ENCODE measurements at places on chromosomes 12 and 14.
A peak's percentile ranks its signal among the peaks of the same experiment; 100 is the strongest.

- no peak for DNase-seq
Observed at GRCh38 chr12:124098101-124098757, 125.2 kb downstream of the ZNF664 start.

- DNase-seq: no peak
Observed at GRCh38 chr12:110203546-110203945, 77.5 kb upstream of the ATP2A2 start.

GRCh38 chr12:101759396-101760047 lies 20.3 kb upstream of the SYCP3 start:
- DNase-seq: peak; percentile 45

DNA sequence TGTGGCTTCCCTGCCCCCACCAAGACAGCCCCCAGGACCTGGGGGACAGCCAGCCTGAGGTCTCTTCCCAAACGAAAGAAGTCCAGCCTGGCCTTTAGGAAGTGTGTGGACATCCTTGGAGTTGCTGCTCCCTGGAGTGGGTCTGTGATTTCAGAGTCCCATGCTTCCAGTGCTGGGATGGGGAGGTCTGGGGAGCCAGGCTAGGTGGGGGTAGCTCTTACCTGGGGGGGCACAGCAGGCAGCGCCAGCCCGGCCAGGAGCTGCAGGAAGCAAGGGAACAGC lies 509 bp downstream of the PGF start:
- no peak for DNase-seq

- DNase-seq: no peak
Observed at GRCh38 chr14:33811721-33812120, 139.2 kb downstream of the EGLN3 start.

DNA sequence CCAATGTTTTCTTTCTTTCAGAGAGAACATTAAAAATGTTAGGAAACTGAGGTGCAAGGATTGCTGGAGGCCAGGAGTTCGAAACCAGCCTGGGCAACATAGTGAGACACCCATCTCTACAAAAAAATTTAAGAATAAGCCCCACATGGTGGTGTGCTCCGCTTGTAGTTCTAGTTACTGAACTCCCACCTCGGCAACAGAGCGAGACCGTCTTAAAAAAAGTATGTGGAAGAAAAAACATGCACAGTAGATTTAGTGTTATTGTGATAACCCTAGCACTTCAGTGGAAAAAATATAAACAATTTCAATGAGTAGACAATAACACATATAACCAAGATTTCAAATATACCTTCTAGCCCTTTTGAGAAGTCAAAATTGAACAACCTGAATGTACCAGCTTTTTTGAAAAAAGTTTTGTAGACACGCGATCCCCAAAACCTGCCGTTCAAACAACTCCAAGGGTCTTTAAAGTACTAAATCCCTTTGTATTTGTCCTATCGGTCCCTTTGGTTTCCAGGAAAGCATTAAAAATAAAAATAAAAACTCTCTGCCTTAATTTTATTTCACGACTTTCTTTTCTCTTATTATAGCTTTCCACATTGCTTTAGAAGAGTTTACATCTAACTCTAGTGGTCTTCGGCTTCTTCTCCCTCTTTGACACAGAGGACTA lies 1.0 kb upstream of the ANO6 start:
- DNase-seq: peak; percentile 44

GRCh38 chr12:90909069-90909770 lies 45.8 kb downstream of the CCER1 start:
- DNase-seq: peak; percentile 47

- DNase-seq: peak; percentile 83
Observed at GRCh38 chr12:25957793-25958427, 572 bp upstream of the RASSF8 start.

GRCh38 chr14:101399737-101400517 lies 161.4 kb upstream of the DIO3 start:
- DNase-seq: no peak

- DNase-seq: peak; percentile 29
Observed at GRCh38 chr14:29821242-29821641, 106.4 kb downstream of the PRKD1 start.

GRCh38 chr14:98966016-98966415 lies 306.0 kb downstream of the BCL11B start:
- no peak for DNase-seq

DNA sequence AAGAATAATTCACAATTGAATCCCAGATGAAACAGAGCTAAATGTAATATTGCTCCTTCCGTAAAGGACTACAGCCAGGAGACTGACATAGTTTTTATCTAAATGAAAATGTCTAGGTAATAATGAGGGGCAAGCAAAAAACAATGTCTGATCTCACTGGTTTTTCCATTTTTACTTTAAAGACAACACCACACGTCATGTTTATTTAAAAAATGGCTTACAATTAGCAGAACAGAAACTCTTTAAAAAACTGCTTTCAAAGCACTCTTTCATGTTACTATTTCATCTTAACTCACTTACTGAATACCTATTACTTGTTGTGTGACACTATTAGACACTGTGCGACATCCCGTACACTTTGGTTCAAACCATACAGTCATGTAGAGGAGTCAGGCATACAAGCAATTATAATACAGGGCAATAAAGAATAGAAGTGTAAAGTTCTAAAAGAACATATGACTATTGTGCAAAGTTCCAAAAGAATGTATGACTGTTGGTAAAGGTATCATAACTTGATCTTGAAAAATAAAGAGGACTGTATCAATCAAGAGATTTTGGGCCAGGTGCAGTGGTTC lies 9.1 kb downstream of the BTBD7 start:
- DNase-seq: no peak

DNA sequence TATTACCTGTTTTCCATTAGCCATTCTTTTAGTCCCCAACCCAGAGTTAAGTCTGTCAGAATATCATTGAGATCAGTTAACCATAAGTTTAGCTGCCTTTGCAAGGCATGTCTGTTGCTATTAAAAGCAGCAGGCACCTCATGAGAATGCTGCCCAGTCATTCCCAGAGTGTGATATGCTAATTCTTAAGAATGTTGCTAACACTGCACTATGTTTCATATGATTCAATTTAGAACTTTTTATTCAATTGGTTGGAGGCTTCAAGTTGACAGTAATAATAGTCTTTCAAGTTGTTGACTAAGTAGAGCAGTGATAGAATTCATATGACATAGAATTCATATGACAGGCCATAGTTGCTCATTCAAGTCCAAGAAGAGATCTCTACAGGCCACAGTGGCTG lies 292.3 kb downstream of the FUT8 start:
- DNase-seq: peak; percentile 17

DNA sequence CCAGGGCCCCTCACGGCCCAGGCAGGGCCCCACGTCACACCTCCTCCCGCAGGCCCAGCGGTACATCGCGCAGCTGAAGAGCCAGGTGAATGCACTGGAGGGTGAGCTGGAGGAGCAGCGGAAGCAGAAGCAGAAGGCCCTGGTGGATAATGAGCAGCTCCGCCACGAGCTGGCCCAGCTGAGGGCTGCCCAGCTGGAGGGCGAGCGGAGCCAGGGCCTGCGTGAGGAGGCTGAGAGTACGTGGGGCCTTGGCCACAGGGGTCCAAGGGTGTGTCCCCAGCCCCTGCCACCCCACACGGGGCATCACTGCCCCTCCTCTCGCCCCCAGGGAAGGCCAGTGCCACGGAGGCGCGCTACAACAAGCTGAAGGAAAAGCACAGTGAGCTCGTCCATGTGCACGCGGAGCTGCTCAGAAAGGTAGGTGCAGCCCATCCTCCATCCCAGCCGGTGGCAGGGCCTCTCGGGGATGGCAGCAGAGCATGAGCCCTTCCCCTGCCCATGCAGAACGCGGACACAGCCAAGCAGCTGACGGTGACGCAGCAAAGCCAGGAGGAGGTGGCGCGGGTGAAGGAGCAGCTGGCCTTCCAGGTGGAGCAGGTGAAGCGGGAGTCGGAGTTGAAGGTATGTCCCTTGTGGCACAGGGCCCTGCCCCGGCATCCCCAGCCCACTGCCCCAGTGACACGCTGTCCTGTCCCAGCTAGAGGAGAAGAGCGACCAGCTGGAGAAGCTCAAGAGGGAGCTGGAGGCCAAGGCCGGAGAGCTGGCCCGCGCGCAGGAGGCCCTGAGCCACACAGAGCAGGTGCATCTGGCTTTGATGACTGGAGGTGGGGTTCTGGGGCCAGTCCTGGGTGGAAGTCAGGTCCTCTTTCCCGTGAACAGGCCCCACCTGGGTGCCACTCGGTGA lies 20.9 kb downstream of the HIP1R start:
- DNase-seq: no peak

DNA sequence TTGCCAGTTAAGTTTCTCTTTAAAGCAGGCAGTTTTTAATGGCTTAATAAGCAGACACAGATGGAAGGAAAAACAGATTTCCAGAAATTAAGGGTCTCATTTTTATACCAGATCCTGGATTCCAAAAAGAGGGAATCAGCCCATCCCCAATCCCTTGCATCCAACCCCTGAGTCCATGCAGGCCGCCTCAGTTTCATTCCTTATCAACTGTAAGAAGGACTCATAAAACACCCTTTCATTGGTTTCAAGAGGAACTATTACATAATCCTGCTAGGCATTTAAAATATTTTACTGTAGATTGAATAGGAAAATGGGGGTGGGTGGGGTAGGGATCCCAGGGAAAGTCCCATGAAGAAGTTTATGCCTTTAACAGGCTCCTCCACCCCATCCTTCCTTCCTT lies 9.4 kb downstream of the CCDC184 start:
- no peak for DNase-seq

DNA sequence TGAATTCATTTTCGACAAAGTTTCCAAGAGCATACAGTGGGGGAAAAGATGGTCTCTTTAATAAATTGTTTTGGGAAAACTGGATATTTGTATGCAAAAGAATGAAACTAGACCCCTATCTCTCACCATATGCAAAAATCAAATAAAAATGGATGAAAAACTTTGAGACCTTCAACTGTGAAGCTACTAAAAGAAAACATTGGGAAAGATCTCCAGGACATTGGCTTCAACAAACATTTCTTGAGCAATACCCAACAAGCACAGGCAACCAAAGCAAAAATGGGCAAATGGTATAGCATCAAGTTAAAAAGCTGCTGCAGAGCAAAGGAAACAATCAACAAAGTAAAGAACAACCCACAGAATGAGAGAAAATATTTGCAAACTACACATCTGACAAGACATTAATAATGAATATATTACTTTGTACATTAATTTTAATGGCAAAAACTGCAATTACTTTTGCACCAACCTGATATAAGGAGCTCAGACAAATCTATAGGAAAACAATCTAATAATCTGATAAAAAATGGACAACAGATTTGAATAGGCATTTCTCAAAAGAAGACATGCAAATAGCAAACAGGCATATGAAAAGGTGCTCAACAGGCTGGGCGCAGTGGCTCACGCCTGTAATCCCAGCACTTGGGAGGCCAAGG lies 50.7 kb downstream of the NUBPL start:
- DNase-seq: no peak

- peak; percentile 6 for DNase-seq
Observed at GRCh38 chr12:79295572-79295971, 395.2 kb downstream of the PAWR start.
